Natural killer cell (primary cell): ENCODE measurements at places on chromosomes 4 and X. TPM values are rescaled to one million over a fixed set of nuclear protein-coding genes. Genes with fewer than 3 reads are reported as not detected.

The VGLL1 gene
- total RNA-seq, result not detected

The CT47B1 gene
- not detected for total RNA-seq

The MGARP gene
- 0.35 TPM for total RNA-seq

The MTMR1 gene
- total RNA-seq, result 43.1 TPM

The ERCC6L gene
- total RNA-seq, result 0.13 TPM

The SPATA4 gene
- not detected for total RNA-seq

The FGF2 gene
- total RNA-seq, result not detected

The PPP2R3B gene
- 14.6 TPM for total RNA-seq

The PDCL2 gene
- total RNA-seq, result not detected

DNA sequence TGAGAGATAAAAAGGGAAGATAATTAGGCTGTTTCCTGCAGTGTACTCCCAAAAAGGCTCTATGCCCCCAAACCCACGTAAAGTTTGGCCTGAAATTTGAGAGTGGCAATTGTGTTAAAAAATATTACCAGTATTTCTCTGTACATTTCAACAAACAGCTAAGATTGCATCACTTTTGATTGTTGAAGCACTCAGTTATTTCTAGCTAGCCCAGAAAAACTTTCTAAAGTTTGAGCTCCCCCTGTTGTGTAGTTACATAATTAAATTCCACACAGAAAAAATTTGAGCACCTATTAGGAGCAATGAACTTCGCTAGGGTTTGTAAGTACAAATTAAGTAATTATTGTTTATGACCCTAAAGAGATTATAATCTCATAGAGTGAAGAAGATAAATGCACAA is 109.4 kb downstream of the DLG3 start:
- peak; percentile 1 for DNase-seq

- no peak for DNase-seq
Observed at GRCh38 chr4:164596318-164596878, 157.5 kb upstream of the SMIM31 start.

DNA sequence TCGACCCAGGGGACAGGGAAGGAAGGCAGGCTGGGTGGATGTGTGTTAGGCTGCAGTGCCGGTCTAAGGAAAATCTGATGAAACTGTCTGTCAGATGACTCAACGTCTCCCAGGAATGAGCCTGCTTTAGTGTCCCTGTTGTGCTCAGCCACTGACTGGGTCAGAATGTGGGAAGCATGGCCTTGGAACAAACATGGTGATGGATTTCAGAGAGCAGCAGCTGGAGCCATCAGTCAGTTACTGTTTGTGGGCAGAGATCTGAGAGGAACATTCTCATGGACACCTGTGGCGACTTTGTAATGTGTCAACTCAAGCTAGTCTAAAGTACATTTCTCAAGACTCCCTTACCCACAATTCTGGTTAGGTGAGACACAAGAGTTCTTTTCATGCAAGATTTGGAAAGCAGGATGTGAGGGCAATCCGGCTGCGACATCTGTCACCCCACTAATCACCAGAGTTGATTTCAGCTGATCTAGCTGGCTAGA is 63.2 kb downstream of the ANAPC10 start:
- no peak for DNase-seq

DNA sequence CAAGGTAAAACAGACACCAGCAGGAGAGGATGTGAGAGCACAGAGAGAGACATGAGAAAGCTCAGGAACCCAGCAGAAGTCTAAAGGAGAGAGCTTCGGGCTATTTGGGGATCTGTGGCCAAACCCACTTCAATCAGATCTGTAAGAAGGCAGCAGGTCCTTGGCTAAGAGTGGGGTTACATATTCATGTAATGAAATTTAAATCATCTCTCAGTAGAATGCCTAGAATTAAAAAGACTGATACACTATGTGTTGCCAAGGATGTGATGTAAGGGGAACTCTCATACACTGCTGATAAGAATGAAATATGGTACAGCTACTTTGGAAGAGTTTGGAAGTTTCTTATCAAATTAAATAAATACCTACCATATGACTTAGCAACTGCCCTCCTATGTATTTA is 35.8 kb downstream of the PDE5A start:
- DNase-seq, result no peak

GRCh38 chr4:27000820-27001219 is 140.2 kb downstream of the STIM2 start:
- DNase-seq, result peak; percentile 59

GRCh38 chr4:165866019-165866650 is 6.9 kb upstream of the TLL1 start:
- no peak for DNase-seq

GRCh38 chrX:132216283-132216682 is 3.0 kb downstream of the RAP2C start:
- no peak for DNase-seq

- no peak for DNase-seq
Observed at GRCh38 chrX:132227383-132228112, 8.3 kb upstream of the RAP2C start.

DNA sequence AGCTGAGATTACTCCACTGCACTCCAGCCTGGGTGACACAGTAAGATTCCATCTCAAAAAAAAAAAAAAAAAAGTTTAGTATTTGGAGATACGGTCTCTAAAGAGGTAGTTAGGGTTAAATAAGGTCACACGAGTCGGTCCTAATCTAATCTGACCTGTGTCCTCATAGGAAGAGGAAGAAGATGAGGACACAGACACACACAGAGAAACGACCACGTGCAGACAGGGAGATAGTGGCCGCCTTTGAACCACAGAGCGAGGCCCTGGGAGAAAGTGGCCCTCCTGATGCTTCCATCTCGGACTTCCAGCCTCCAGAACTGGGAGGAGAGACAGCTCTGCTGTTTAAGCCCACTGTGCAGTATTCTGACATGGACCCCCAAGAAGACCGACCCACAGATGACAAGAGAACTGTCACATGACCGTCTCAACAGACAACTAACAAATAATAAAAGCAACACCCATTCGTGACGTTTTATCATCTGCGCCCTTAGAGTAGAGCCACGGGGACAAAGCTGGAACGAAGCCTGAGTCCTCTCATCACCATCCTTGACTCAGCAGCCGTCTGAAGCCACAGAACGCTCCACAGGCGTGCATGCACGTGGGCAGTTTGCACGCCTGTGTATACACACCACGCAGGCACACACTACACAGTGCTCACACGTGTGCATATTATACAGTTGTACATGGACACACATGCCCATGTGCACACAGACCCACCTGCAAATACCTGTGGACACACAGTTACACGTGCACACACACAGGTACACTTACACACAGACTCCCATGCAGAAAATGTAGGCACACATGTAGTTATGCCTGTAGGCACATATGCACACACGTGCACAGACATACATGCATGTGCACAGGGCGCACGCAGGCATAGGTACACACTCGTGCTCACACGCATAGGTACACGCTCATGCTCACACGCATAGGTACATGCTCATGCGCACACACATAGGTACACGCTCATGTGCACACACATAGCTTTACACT is 51.7 kb downstream of the FAM53A start:
- no peak for DNase-seq

DNA sequence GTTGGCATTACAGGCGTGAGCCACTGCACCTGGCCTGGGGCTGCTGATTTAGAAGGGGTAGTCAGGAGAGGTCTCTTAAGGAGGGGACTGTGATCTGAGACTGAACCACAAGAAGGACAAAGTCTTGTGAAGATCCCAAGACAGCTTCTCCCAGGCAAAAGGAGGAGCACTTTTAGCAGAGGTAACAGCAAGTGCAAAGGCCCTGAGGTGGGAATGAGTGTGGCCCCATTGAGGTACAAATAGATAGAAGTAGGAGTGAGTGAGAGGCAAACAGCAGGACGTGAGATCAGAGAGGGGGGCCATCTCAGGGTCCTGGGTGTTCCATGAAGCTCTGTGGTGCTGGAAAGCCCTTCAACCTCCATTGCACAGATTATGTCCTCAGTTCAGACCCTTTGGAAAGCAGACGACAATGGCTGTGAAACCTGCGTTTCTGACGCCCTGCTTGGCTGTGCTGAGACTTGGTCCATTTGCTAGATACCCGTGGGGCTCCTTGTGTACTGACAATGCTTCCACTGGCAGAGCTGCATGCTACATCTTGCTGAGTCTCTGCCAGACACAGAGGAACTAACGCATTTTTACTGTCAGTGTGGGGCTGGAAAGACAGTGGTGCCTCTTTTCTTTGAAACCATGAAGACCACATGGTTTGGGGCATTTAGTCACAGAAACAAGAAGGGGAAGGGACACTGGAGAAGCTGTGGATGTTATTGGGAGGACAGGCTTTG is 1.3 kb upstream of the CCKAR start:
- DNase-seq, result no peak

DNA sequence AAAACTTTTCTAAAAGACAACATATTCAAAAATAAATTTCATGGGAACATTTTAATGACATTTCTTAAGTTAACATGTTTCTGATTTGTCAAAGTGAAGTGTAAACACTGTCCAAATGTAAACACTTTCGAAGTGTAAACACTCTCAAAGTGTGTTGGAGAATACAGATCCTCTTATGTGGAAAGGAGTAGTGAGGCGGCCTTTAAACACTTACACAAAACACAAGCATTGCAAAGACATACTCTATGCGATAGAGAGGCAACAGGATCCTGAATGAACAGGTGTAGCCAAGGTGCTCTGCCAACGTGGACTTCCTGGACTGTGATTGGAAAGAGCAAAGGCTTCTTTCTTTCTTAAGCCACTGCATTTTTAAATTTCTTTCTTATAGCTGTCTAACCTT is 62.7 kb upstream of the PGM2 start:
- DNase-seq, result no peak

- no peak for DNase-seq
Observed at GRCh38 chrX:1153940-1154339, 58.5 kb downstream of the CRLF2 start.

GRCh38 chr4:7041801-7042502 is 1.2 kb upstream of the TADA2B start:
- DNase-seq, result no peak

DNA sequence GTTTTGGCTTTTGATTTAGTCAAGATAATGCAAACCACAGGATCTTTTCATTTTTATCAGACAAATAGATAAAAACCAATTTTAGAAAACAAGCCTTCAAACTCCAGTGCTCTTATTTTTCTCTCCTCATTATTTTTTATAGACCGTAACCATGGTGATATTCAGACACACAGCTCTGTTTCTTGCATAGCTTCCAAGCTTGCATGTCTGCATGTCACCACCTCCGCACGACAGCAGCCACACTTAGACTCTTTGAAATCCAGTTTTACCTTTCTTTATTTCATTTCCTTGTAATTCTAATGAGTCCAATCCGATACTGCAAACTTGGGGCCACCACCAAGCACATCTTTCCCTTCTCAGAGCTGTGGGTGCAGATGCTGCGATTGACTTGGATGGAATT is 94.3 kb upstream of the GPM6A start:
- no peak for DNase-seq

DNA sequence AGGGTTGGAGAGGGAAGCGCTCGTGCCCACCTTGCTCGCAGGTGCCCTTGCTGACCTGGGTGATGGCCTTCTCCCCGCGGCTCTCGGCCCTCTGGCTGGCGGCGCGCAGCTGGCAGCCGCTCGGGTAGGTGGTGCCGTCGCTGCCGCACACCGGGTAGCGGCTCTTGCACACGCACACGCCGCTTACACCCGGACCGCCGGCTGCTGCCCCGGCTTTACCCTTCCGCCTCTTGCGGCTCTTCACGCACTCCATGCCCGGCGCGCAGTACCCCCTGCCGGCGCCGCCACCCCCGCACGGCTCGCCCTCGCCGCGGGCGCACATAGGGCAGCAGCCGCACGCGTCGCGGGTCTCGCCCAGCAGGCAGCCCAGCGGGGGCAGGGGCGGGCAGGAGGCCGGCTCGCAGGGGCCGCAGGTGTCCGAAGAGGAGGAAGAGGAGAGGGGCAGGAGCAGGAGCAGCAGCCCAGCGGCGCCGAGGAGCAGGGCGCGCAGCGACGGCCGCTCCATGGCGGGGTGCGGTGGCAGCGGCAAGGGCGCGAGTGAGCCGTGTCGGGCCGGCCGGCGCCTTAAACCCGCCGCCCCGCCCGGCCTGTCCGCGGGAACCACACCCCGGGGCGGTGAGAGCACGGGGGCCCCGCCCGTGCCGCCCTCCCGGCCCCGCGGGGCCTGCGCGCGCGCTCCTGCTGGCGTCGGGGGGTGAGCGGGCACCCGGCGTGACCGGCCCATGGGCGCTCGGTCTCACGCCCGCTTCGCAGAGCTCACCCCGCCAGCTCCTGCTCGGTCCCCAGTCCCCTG is at the start of gene IGFBP7:
IGFBP7 (minus strand) TSS at position 539 of the 793 bp plus-strand sequence; CDS start at position 505, 34 bp downstream.
- DNase-seq, result no peak

GRCh38 chrX:12866451-12867377 is at the start of gene TLR7:
TSS of gene TLR7 (plus strand) at chrX:12867072. CDS start at chrX:12867579, 507 bp downstream.
- no peak for DNase-seq

- peak; percentile 54 for DNase-seq
Observed at GRCh38 chrX:38768079-38768478, 33.2 kb upstream of the MID1IP1 start.

GRCh38 chrX:4936315-4936714 is 1222.9 kb upstream of the PRKX start:
- no peak for DNase-seq

DNA sequence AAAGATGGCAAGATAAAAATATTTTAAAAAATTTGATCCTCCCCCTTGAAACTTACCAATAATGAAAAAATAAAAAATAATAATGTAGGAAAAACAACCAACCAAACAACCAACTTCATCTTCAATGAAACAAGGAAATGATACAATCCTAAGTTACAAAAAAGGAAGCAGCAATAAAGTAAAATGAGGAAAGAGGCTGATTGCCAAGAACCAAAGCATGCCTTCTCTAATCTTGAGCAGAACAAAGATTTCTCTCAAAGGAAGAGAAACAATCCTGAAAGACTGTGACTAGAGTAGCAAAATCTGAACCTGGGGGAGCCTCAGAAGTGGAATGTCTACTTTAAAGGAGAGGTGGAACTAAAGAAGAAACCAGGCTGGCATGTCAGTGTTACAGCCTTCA is 10.9 kb upstream of the WDFY3 start:
- no peak for DNase-seq

GRCh38 chrX:104137496-104137895 is 19.3 kb downstream of the SLC25A53 start:
- DNase-seq, result no peak

DNA sequence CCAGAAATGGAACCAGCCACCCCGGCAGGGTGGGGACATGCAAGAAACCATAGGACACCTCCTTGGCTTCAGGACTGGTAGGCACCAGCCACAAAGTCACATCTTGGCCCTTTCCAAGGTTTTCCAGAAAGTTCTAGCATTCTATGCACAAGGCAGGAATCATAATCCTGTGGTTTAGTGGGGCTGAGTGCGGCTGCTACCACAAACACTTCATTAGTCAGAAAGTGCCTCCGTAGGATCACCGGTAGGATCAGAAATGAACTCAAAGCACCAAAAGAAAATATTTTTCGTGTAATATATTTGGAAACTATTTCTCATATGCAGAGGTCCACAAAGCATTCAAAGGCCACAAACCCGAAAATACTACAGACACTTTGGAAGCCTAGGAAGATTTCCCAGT is 191.7 kb downstream of the PTTG2 start:
- no peak for DNase-seq
